ENCODE measurements at places on chromosomes 4 and X. TPM values are rescaled to one million over a fixed set of nuclear protein-coding genes. Genes with fewer than 3 reads are reported as not detected.

Gene TMPRSS11F
- total RNA-seq = not detected

Gene CT45A3
- not detected for total RNA-seq

Gene COL4A5
- 20.7 TPM for total RNA-seq

Gene GAGE2A
- total RNA-seq = not detected

Gene CCSER1
- total RNA-seq = not detected

Gene NAP1L3
- 0.86 TPM for total RNA-seq

Gene NSD2
- total RNA-seq = 69.9 TPM

Gene UCHL1
- 222 TPM for total RNA-seq

Gene ARMCX2
- total RNA-seq = 199 TPM

Gene ODAM
- not detected for total RNA-seq

Gene GLUD2
- total RNA-seq = 0.34 TPM

Gene ITIH6
- not detected for total RNA-seq

Gene INPP4B
- total RNA-seq = 17.2 TPM

Gene ACE2
- not detected for total RNA-seq

Gene OTC
- total RNA-seq = not detected

Gene BANK1
- total RNA-seq = 0.06 TPM

Measured in LHCN-M2 (cell line).